ENCODE measurements at places on chromosomes 11 and 22.

DNA sequence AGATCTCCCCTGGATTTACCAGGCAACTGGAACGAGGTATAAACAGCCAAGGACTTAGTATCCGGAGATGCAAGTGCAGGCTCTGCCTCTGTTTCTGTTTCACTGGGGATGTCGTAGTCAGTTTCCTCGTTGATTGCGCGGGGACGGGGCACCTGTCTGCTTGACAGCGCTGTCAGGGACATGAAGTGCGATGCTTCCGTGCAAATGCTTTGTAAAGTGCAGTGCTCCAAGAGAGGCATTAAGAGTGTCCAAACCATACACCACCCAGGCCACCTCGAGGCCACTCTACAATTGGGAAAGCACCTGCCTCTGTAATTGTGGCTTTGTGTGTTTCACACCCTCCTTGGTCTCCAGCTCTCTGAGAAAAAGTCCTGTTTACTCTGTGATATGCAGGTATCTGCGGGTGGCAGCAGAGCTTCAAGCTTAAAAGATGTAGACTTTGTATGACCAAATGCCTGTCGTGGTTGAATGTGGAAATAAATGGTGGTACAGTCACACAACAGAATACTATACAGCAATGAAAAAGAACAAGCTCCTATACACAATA lies 18.6 kb upstream of the CD5 start:
- no peak for DNase-seq

DNA sequence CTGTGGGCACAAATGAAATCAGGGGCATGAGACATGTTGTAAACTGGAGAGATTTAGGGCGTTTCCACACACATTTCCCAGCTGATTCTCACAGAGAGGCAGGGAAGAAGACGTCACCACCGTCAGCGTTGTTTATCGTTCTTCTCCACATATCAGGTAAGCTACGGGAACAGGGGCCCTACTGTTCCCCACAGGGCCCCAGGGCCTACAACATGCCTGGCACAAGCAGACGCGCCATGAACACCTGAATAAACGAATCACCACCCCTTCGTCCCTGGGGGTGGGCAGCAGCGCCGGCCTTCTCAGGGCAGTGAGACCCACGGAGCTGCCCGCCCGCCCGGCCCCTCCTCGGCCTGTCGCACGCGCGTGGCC lies 342 bp downstream of the EFCAB6 start:
- DNase-seq, result no peak

DNA sequence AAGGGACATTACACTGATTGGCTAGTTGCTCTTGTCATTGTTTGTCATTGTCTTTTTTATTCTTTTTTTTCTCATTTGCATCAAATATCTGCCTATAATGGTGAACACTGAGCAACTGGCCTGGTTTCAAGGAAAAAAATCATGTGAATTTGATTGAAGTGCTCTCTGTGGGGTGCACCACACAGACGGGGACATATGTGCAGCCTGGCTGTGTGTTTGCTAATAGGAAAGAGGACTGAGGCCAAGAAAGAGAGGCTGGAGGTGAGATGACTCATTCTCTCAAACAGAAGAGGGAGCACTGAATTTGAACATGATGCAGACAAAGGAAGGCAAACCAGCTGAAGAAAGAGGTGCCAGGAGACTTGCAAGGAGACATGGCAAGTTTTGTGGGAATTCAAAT lies 684.9 kb upstream of the CCDC90B start:
- DNase-seq, result no peak

GRCh38 chr11:10450462-10451425 lies 4.3 kb upstream of the AMPD3 start:
- no peak for DNase-seq

- no peak for DNase-seq
Measured at GRCh38 chr11:100637706-100638105, 49.4 kb upstream of the ARHGAP42 start.

DNA sequence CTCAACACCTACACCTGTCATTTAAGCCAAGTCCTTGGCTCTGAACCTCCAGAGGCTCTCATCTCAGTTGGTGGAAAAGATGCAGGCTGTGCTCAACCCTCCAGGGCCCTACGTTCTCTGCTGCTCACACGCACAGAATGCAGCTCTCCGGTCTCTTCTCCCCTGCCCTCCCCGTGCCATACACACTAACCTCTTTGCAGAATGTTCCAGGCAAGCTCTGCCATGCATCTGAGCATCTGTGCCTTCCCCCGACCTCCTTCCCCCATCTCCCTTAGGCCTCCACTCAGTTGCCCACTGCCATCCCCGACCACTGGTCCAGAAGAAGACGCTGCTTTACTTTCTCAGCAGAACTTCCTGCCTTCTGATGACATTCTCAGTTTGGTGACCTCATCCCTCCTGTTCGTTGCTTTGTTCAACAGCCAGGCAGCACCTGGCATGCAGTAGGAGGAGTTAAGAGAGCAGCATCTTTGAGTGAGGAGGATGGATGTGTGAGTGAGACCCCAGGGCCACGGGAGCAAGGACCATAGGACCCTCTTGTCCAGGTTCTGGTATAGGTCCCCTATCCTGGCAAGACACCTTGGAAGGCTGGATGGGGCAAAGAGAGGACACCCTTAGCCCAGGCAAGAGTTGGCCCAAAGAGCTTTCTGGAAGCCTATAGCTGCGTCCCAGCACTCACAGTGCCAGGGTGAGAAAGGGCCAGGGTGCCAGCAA lies 598.0 kb downstream of the BRD1 start:
- no peak for DNase-seq

DNA sequence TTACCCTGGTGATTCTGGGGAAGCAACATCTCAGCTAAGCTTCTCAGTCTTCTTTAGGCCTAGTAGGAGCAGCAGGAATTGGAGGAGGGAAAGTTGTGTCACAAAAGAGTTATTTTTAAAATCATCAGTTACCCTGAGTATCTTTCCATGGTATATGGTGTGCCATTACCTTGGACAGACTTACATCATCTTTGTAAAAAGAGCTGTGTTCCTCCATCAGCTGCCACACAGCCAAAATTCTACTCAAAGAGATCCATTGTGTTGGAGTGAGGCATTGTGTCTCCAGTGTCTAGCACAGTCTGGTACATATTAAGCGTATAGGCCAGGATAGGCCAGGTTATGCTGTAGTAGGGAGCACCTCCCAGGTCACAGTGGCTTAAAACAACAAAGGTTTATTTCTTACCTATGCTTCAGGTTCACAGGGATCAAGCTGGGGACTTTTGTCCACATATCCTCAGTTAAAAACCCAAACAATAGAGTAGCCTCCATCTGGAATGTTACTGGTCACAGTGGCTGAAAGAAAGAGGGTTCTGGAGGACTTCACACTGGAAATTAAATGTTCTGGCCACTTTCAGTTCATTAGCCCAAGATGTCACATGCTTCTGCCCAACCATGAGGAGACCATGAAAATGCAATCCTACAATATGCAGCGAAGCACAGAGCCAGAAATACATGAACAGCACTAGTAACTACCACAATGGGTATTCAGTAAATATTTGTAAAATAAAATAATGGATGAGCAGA lies 9.9 kb upstream of the TMPRSS5 start:
- no peak for DNase-seq

DNA sequence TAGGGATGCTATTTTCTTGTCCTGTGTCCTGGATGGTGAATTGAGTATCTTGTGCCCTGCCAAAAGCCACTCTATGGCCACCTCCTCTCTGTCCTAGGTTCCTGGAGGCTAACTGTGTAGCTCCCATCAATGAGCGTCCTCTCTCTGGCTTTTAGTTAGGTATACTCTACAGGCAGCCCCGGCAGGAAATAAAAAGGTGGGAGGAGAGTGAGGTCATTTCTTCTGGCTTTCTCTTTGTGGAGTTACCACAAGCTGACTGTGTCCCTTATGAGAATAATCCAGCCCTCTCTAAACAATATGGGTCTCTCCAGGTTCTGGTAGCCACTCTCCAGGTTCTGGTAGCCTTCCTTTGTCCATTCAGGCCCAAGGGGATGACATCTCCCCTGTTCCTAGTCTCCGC lies 11.7 kb upstream of the ASPHD2 start:
- no peak for DNase-seq

DNA sequence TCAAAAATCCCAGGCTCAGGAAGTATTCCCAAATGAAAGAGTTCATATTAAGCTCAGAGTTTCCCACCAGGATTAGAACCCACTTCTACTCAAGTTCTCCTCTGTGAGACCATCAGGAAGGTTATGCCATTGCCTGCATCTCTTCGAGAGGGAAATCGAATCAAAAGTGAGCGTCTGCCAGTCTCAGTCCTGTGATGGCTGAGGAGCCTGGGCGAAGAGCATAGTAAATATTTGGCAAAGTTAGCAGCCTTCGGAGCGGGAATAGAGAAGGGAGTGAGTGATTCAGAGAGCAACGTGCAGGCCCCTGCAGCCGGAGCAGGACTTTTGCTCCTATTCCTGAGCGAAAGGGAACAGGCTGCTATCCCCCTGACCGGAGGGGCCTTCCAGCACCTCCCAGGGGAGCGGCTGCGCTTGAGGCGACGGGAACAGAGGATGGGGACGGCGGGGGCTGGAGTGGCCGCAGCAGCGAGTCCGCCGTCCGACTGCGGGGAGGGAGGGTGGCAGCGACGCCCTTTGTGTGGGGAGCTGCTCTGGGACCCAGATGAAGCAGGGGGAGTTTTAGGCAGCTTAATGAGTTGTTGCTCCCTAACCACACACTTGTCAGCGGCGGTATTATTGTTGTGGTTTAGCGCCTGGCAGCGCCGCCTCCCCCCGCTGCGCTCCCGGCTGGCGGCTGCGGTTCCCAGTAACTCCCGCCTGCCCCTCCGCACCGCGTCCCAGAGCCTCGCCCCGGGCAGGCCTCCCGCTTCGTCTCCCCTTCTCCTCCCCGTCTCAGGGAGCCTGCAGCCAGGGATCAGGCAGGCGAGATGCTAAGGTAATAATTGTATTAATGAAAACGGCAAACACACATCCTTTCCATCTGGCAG lies 21.7 kb upstream of the NRGN start:
- no peak for DNase-seq

GRCh38 chr11:58622344-58622743 lies at the start of gene CNTF:
Gene CNTF, plus strand, starts transcription at chr11:58622665. Its CDS starts 88 bp downstream, at chr11:58622753.
- no peak for DNase-seq

DNA sequence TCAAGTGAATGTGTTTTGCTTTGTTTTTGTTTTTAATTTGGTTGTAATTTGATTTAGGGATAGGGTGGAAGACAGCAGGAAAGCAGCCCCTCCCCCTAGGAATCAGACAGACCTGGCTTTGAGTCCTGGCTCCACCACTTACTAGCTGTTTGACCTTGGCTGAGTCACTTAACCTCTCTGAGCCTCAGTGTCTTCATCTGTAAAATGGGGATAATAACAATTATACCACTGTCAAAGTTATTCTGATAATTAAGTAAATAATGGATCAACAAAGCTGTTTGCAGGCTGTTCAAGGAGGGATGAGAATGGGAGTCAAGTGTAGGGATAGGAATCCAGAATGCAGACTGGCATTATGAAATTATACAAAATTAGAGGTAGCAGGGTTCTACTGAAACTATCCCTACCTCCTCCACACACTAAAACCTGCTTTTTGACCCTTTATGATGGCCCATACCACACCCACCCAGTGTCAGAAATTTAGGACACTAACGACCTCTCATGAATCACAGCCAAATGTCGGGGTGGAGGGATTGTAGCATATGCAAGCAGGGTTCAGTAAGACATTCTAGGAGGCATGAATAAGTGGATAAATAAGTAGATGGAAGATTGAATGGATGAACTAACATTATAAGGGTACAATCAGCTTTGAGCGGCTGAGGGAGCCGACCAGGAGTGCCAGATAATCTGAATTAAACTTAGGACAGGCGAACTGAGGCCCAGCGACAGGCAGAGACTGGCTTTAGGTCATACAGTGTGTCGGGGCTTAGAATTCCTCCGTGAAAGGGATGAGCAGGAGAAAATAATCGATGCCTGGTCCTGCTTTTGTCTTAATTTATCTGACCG lies 974 bp downstream of the ANAPC15 start:
- no peak for DNase-seq

DNA sequence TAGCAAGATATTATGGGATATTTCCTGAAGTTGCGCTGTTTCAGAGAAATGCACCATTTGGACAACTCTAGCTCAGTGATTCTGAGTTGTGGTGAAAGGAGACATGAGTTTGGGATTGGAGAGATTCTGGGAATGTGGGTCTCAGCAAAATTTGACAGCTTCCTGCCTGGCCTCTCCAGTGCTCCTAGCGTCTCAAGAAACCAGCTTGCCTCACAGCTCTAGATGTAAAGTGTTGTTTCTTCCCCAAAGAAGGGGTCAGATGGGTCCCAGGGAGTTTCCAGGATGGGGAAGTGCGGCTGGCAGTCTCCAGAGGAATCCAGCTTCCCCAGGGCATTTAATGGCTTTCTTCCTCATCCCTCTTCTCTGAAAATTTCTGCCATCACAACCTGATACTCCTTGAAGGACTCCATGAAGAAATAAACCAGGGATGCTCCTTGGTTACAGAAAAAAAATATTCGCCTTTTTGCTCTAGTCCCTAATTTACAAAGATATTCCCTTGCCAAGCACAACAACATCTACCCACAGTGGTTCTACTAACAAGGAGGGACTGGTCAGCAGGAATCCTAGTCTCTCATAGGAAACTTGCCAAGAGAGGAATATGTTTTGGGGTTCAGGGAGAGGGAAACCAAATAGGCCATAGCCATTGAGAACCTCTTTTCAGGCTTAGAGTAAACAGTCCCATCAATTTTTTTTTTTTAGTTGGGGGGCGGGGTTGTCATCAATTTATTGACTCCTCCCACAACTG lies 185.4 kb upstream of the E2F8 start:
- DNase-seq, result no peak

- no peak for DNase-seq
Measured at GRCh38 chr11:2269601-2270321, 627 bp downstream of the ASCL2 start.

DNA sequence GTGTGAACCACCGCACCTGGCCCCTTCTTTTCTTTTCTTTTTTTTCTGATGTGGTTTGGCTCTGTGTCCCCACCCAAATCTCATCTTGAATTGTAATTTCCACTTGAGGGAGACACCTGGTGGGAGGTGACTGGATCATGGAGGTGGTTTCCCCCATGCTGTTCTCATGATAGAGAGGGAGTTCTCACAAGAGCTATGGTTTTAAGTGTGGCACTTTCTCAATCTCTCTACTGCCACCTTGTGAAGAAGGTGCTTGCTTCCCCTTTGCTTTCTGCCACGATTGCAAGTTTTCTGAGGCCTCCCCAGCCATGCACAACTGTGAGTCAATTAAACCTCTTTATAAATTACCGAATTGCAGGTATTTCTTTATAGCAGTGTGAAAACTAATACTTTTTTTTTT lies 4.9 kb upstream of the TCN2 start:
- DNase-seq, result no peak

- no peak for DNase-seq
Measured at GRCh38 chr11:22244986-22245592, 52.2 kb downstream of the ANO5 start.
